Right ventricle myocardium inferior (tissue), 1 donor: ENCODE measurements at places on chromosomes 5 and 9. TPM values are rescaled to one million over a fixed set of nuclear protein-coding genes. Genes with fewer than 3 reads are reported as not detected.

Gene SH3TC2
- 14.6 TPM for total RNA-seq

Gene PCDHB5
- 1.6 TPM for total RNA-seq

Gene ACSL6
- 3.4 TPM for total RNA-seq

Gene TMCO6
- 4.2 TPM for total RNA-seq

Gene FPGS
- total RNA-seq, result 30.2 TPM

Gene FCN2
- total RNA-seq, result not detected

Gene RNF180
- total RNA-seq, result 11.0 TPM

DNA sequence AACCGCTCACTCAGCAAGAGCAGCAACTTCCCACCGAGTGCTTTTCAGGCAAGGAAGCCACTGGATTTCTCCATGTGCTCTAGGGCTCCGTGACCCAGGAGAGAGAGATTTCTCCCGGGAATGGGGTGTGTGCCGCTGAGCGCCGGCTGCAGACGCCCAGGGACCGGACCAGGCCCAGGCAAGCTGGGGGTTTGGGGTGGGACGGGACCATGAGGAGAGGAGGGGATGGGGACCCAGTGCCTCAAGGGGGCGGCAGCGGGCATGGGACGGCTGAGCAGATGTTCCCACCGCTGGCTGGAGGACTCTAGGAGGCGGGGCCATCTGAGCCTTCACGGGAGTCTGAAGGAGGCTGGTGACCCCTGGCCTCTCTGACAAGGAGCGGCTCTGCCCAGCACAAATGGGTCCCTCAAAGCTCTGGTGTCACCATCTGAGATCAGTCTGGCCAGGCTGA is 8.5 kb downstream of the LCN9 start:
- no peak for DNase-seq

DNA sequence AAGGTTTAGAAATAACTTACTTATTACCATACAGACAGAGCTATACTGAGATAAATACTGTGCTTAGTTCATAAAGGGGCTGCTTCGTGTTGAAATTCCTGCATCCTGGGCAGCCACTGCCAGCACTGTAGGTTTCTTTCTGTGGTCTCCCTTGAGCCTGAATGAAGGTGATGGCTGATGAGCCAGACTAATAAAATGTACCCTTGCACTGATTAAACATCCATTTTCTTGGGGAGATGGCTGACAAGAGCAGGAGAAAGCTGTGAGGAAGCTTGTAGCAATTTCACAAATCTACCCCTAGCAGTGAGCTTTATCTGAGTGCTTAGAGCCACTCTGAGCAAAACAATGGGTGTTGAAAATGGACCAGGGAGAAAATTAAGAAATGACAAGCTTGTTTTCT is 23.3 kb upstream of the ZSWIM6 start:
- no peak for DNase-seq

DNA sequence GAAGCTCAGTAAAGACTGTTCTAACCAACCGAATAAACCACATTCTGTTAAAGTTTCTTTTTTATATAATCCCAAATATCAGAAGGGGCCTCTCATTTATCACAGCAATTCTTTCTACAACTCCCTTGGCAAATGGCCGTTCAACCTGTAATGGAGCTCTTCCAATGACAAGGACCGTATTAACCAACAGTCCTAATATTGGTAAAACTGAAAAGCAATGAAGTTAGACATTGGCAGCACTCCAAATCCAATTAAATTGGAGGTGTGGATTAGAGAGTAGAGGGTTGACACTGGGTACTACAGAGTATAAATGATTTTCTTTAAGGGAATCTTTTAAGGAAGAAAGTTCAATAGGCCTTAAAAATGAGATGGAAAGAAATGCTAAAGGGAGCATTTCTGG is 842 bp downstream of the TMED7 start:
- no peak for DNase-seq

- DNase-seq, result no peak
Measured at GRCh38 chr5:76744632-76745031, 28.7 kb downstream of the F2R start.

- no peak for DNase-seq
Measured at GRCh38 chr5:132220491-132220890, 7.2 kb downstream of the P4HA2 start.

GRCh38 chr5:72096602-72097188 is 10.6 kb upstream of the MAP1B start:
- no peak for DNase-seq
